ENCODE measurements at places on chromosomes 11 and 22.

- no peak for DNase-seq
Measured at GRCh38 chr22:19181786-19182471, 3.4 kb upstream of the SLC25A1 start.

DNA sequence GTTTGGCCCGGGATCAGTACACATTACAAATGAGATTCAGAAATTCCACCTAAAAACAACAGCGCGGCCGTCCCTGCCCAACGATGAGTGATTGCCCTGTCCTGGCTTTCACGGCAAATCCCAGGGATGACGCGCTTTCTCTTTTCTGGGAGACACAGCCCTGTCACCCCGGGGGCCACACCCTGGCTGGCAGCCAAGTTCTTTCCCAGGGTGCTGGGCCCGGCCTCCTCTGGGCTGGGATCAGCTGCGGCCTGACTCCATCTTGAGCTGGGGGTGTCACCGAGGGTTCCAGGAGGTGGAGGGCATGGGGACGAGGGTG is 82.7 kb downstream of the FBLN1 start:
- DNase-seq: no peak

- DNase-seq: no peak
Measured at GRCh38 chr22:24433828-24434470, 6.5 kb downstream of the ADORA2A start.

DNA sequence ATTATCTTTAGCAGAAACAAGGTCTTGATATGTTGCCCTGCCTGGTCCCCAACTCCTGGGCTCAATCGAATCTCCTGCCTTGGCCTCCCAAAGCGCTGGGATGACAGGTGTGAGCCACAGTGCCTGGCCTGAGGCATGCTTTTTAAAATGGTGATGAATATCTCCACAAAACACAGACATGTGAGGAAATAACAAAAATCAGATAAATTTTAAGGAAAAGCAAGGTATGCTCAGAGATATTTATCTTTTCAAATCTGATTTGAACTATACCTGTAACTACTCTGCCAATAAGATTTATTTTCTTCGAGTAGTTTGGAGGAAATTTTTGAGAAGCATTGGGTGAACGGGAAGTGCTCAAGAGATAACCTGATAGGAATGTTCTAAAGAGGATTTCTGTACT is 35.9 kb upstream of the MMP20 start:
- no peak for DNase-seq

DNA sequence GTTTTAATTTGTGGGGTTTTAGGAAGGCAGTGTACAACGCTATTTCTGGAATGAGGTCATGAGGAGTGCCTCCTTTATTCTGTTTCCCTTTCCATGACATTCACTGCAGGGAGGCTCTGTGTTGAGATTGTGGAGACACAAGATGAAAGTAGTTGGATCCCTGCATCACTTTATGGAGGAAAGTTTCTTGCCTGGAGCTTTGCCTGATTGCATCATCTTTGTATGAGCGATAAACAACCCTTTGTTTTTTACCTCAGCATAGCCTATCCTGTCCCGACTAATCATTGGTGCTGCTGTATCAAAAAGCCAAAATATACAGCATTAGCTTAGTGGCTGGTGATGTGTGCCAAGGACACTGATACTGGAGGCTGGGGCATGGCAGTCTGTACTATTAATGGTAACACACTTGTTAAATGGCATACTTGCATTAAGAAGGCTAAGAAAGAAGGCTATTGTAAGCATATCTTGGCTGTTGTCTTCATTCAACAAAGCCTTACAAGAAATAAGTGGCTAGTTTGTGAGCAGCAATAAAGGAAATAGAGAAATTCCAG is 31.2 kb upstream of the SLC5A4 start:
- no peak for DNase-seq

DNA sequence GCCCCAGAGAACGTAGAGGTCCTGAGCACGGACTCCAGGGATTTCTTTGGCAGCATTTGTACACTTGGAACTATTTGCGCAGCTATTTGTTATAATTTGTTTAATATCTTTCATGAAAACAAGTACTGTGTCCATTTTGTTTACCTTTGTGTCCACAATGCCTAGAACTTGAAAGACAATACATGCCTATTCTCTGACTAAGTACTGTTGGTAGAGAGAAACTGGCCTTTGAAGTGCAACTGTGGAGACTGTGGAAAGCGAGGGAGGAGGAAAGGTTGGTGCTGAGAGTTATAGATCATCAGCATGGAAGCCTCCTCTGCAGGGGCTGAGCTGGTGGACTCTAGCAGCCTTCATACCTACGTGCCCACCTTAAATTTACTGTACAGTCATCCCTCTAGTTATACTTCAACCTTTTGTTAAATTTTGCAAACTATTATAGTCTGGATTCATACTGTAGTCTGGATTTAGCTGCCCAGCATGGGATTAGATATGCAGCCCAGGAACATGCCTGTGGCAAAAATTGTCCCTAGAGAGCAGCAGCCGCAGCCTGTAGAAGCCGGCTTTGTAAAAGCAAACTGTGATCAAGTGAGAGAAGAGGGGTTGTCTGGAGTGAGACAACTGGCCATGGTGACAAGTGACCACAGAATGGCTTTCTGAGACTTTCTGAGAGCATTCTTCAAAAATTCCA is 24.2 kb upstream of the YAP1 start:
- DNase-seq: no peak
